Activated naive CD8-positive, alpha-beta T cell treated with anti-CD3 and anti-CD28 coated beads, Interleukin-2, amount 10 ng/mL, durations not matched to agents 7 days and 5 days (primary cell): ENCODE measurements at places on chromosomes 11 and 22. TPM values are rescaled to one million over a fixed set of nuclear protein-coding genes. Genes with fewer than 3 reads are reported as not detected.

Gene SMIM38
- total RNA-seq = 0.25 TPM

Gene SLC37A2
- total RNA-seq = 3.5 TPM

Gene DDX6
- total RNA-seq = 193 TPM

Gene RAB38
- 1.4 TPM for total RNA-seq

Gene OR52A1
- total RNA-seq = not detected

Gene MYBPC3
- 0.11 TPM for total RNA-seq

Gene CCDC73
- not detected for total RNA-seq

Gene MPZL3
- total RNA-seq = 24.5 TPM

Gene KCNK7
- 1.0 TPM for total RNA-seq

Gene MPEG1
- total RNA-seq = 2.0 TPM

Gene LYVE1
- total RNA-seq = not detected

Gene KRTAP5-1
- not detected for total RNA-seq

Gene MEI1
- total RNA-seq = 52.5 TPM

Gene PRODH
- not detected for total RNA-seq

Gene UBQLN3
- total RNA-seq = 0.17 TPM

Gene OR5A1
- total RNA-seq = not detected

Gene RANBP1
- total RNA-seq = 190 TPM

Gene POU2AF3
- total RNA-seq = not detected

Gene TEF
- 4.0 TPM for total RNA-seq

Gene APOA5
- total RNA-seq = not detected

Gene BUD13
- 33.0 TPM for total RNA-seq

Gene KIRREL3
- not detected for total RNA-seq

Gene LMNTD2
- 2.5 TPM for total RNA-seq

Gene MMP27
- total RNA-seq = not detected

Gene NEFH
- 1.8 TPM for total RNA-seq

Gene TRMT112
- 140 TPM for total RNA-seq

Gene GGT5
- total RNA-seq = 0.11 TPM

Gene FGF19
- not detected for total RNA-seq

Gene LRRC51
- total RNA-seq = 5.1 TPM

Gene OR8B3
- total RNA-seq = not detected

Gene ADAMTS15
- 0.08 TPM for total RNA-seq

Gene LRRN4CL
- total RNA-seq = 0.23 TPM

Gene CD6
- total RNA-seq = 285 TPM

Gene TSPAN18
- 5.2 TPM for total RNA-seq

Gene RBMXL2
- total RNA-seq = not detected
